M059J (cell line): ENCODE measurements at places on chromosomes 6 and 20.

GRCh38 chr6:156994215-156995076 lies 217.3 kb downstream of the ARID1B start:
- no peak for DNase-seq

DNA sequence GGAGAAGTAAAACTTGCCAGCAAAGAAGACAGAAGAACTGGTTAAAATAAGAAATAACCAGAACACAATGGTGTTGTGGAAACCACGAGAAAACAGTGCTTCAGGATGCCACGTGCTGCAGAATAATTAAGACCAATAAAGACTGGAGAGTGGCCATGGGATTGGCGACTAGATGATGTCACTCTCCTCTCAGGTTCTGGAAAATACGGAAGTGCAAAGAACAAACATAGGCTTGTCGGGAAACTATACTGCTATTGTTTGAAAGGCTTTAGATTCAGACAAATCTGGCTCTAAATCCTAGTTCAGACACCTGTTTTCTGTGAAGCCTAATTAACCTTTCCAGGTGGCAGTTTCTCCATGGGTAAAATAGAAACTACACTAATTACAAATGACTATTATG lies 138.4 kb upstream of the STXBP5 start:
- DNase-seq = peak; percentile 22

GRCh38 chr6:494394-494793 lies 102.8 kb downstream of the IRF4 start:
- no peak for DNase-seq

- DNase-seq = no peak
These were observed 218.5 kb downstream of the UST start for GRCh38 chr6:148965287-148965686.

- DNase-seq = no peak
These were observed 134.9 kb upstream of the HSF2 start for GRCh38 chr6:122264557-122264956.

DNA sequence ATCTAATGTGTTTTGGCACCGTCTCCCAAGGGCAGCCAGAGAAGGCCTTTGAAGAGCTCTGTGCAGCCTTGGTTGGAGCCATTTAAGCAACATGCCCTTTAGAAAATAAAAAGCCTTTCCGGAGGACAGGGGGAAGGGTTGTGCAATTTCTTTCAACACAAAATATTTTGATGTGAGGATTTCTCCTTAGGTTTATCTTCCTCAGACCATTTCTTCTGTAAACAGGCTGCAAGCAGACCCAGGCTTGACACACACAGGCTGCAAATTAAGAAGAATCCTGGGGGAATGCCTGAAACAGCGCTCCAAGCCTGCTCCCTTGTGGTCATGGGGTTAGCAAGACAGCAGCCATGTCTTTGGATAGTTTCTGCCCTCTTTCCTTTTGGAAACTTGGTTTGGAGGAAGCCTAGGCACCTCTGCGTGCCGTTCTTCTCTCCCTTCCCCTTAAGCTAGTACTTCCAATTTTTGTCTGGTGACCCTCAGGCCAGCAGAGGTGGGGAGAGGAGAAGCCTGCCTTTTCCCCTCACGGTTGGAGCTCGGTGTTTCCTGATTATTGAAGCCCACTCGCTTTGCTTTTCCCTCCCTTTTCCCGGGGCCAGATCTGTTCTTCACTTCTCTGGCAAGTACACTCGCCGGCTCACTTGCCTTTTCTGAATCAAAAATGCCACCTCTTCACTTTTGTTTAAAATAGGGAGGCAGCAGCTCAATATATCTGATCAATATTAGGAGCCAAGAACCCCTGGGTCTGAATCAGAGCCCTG lies 39.6 kb upstream of the NOX3 start:
- DNase-seq = peak; percentile 80

- no peak for DNase-seq
These were observed 17.4 kb downstream of the HLA-DOA start for GRCh38 chr6:32991972-32992371.

DNA sequence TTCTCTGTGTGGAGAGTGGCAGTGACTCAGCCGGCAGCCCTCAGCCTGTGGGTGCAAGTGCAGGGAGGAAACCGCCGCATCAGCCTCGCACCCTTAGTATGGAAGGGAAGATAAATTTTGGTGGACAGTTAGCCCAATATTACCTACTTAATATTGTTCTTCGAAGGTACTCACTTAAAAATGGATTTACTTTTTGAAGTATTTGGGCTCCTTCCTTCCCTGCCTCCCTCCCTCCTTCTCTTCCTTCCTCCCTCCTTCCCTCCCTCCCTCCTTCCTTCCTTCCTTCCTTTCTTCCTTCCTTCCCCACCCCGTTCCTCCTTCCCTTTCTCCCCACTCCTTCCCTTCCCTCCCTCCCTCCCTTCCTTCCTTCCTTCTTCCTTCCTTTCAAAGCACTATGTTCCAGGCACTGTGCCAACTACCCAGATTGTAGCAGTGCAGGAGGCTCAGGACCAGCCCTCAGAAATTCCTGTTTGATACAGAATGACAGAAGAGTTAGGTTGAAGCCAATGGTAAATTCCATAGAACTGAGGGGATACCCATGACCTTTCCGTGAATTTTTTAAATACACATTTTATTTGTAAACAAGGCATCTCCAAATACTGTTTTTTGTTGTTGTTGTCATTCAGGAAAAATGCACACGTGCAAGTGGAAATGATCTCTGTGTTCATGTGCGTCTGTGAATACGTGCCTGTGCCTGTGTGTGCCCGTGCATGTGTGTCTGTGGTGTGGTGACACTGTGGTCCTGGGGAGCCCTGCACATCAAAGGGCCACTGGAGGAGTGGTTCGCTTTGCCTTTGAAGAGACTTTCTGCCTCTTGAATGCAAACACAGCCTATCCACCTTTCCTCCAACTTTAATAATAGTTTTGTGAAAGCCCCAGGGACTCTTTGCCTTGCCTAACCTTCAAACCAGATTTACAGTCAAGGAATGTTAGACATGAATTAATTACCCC lies 141.7 kb downstream of the EDN3 start:
- no peak for DNase-seq

DNA sequence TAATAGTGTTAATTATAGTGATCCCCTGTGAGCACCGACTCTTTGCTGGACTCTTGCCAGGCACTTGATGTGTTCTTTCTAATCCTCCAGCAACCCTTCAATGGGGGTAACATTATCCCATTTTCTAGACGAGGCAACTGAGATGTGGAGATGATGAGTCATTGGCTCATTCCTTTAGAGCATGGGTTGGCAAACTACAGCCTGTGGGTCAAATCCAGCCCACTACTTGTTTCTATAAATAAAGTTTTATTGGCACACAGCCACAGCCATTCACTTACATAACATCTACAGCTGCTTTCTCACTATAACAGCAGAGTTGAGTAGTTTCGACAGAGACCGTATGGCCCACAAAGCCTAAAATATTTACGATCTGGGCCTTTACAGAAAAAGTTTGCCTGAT lies 249.5 kb upstream of the KCNG1 start:
- peak; percentile 36 for DNase-seq

GRCh38 chr20:38873050-38873581 lies 53.1 kb upstream of the FAM83D start:
- no peak for DNase-seq

GRCh38 chr6:107458672-107459282 lies 587 bp downstream of the PDSS2 start:
- DNase-seq = peak; percentile 42

DNA sequence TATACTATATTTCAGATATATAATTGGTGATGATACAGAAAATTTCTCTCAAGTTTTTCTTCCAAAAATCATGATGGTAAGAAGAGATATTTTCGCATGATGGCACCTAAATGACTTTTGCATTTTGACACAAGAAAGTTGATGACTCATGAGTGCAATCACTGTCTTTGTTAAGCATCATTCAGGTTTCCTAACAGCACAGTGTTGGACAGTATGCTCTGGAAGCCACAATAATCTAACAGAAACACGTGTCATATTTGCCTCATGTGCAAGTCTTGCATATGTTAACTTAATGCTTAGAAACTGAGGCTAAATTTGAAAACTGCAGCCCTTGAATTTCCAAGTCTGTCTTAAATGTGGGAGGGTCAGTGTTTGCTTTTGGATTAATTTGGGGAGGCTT lies 533.5 kb downstream of the LMBRD1 start:
- no peak for DNase-seq

DNA sequence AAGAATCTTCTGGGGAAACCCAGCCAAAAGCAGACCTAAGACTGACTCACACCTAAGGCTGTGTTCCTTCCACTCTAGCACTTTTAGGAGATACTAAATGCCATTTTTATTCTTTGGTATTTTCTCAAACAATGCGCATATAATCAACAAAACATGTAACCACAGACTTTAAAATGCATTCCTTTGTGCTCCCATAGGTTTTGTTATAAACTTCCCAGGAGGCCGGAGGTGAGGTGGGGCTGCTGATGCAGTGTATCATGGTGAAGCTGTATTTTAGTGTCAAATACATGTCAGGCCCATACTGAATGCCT lies 155.2 kb downstream of the BTBD3 start:
- DNase-seq = peak; percentile 72

DNA sequence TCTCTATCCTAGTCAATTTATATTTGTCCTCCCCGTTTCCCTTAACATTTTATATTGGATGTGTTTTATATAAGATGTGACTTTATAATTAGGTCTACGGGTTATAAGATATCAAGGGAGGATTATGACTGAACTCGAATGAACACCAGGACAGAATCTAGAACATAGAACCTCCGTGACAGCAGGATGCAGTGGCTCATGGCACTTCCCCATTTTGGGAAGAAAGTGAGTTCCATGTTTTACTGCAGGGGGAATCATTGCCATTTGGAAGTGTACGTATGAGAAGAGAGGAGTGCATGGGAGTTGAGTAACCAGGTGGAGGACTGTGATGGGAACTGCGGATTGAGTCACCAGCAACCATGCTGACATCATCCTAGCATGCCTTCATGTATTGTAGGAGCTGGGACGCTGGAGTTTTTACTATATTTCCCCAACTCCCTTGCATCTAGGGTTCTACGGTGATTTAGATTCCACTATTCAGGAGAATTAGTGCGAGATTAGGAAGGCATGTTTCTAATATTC lies 56.1 kb upstream of the FOXC1 start:
- peak; percentile 14 for DNase-seq

DNA sequence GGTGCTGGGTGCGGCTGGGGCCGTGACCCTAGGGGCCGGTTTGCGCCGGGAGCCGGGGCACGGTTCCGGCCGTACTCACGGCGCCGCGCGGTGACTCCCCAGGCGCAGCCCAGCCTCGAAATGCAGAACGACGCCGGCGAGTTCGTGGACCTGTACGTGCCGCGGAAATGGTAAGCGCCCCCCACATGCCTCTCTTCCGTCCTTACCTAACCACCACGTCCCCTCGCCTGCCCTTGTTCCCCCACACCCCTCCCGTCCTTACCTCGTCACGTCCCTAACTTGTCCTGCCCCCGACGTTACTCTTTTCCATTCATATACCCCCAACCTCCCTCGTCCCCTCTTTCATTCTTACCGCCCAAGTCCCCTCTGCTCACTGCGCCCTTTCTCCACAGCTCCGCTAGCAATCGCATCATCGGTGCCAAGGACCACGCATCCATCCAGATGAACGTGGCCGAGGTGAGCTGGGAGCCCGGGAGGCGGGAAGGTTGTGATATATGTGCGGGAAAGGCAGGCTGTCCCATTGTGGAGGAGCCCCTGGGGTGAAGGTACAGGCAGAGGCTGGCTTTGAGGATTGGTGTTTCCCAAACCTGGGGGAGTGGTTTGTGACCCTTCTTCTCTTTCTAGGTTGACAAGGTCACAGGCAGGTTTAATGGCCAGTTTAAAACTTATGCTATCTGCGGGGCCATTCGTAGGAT lies 463 bp downstream of the RPS21 start:
- no peak for DNase-seq
